ENCODE measurements at places on chromosomes 12 and 14.

DNA sequence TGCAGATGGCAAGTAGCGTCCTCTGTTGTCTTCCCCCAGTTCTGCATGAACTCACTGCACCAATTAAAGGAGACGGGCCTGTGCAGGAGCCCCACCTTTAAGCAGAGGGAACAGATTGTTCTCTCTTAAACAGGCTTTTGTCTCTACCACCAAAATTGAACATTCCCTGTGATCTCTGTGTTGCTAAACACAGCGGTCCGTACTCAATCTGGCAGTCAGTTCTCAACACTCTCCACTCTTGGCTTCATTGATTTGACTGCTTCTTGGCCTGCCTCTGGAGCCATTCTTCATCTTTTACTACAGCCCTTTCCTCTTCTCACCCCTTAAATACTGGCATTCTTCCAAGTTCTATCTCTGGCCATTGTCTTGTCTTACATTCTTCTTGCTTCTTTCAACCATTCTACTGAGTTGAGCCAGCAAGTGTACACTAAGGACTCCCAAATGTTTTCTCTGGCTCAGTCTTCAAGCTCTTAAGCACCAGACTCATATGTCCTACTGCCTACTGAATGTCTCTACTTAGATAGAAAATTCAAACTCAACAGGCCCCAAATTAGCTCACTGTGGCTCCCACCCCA lies 8.0 kb upstream of the NT5DC3 start:
- DNase-seq: no peak

DNA sequence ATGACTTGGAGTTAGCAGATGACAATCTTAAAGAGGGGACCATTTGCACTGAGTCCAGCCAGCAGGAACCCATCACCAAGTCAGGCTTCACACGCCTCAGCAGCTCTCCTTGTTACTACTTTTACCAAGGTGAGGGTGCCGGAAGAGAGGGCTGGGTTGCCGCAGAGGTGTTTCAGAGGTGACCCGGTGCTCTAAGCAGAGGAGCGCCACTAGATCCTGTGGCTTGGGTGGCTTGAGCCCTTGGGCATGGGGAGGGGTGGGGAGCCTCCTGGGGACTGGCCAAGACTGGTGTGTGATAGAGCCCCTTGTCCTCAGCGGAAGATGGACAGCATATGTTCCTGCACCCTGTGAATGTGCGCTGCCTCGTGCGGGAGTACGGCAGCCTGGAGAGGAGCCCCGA lies 17.7 kb downstream of the POP5 start:
- no peak for DNase-seq

GRCh38 chr14:80798878-80799277 lies 142.7 kb downstream of the CEP128 start:
- no peak for DNase-seq

DNA sequence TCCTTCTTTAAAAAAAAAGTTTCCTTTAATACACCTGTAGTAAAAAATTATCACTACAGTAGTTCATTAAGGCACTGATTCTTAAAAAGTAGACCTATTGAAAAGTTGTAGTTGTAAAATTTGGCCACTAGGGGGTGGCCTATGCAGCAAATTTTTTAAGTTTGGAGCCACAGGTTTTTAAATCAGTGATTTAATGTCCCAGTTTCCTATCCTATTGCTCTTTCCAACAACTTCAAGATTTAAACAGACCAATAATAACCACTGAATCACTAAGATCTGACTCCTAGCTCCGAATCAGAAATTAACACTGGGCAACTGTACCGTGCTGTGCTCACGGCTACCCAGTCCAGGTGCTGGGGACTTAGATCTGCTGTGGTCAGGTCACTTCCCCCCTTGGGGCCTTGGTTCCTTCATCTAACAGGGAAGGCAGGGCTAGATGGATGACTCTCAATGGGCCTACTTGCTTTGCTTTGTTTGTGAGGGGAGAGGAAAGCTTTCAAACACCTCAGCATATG lies 279.3 kb downstream of the MED13L start:
- peak; percentile 31 for DNase-seq

DNA sequence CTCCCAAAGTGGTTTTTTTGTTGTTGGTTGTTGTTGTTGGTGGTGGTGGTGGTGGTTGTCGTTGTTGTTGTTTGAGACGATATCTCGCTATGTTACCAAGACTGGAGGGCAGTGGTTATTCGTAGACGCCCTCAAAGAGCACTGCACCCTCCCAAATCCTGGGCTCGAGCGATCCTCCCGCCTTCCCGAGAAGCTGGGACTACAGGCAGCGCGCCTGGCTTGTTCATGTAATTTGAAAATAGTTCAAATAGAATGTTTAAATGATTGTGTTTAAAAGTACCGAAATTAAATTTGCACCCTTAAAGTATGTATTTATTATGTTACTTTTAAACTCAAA lies 439 bp upstream of the ANAPC5 start:
- DNase-seq: no peak

DNA sequence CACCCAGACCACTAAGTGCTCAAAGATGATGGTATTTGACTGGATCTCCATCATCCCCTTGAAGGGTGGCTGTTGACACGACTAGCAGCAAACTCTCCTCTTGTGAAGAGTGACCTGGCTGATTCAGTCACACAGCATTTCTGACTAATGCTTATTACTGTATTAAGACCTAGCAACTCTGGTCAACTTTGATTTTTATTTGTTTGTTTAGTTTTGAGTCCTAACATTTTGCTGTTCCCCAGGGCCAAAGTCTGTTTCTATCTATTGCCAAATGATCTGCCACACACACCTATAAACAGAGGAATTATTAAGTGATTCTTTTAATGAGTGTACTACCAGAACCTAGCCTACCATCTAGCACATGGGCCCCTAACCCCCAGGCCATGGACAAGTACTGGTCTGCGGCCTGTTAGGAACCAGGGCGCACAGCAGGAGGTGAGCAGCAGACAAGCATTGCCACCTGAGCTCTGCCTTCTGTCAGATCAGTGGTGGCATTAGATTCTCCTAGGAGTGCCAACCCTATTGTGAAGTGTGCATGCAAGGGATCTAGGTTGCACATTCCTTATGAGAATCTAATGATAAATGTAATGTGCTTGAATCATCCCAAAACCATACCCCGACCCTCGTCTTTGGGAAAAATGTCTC lies 120.0 kb downstream of the RPS6KA5 start:
- DNase-seq: no peak

DNA sequence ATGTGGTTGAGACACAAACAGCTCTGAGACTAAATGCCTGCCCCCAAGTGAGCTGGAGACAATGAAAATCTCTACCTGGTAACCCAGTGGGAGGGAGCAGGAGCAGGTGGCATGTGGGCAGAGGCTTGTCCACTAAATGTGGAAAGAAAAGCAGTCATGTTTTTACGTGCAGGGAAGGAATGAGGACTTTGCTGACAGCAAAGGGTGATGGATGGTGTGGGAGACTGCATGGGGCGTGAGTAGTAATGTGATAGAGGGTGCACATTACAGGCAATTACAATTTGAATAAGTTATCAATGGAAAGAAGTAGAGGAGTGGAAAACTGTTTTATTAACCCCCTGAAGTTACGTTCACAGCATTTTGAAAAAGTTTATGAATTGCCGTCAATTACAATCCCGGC lies 176.6 kb downstream of the NRXN3 start:
- no peak for DNase-seq

DNA sequence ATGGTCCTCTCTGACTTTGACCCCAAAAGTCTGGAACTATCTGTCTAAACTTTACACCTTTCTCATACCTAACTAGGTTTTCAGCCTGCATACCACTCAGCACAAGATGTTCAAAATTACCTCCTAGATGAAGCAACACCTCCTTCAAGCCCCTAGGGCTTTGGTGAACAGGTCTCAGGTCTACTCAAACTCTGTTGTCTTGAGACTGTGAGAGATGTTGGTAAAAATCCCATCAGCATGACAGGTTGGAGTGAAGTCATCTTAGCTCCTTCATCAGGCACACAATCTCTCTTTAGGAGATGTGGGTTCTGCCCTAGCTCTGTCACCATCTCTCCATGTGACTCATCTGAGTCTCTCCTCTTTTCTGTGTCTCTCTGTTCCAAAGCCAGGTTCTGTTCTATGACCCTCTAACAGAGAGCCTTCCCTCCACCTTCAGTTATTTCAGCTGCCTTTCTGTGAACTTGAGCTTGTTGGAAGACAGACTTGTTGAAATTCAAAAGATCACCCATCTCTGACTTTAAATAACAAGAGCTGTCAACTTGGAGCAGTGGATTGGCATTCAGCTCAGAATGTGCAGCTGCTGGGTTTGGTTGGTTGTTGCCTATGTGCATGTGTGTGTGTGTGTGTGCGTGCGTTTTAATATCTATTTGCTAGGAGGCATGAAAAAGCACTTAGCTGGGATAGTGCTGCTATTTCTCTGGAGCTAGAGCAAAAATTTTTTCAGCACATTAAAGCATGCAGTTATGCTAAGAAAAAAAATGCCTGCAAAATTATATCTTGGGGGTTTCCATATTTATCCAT lies 130.7 kb downstream of the CRACR2A start:
- DNase-seq: peak; percentile 65

- no peak for DNase-seq
These were observed 501.1 kb downstream of the VRK1 start for GRCh38 chr14:97298331-97298730.

GRCh38 chr12:66129934-66130266 lies 650 bp downstream of the LLPH start:
- no peak for DNase-seq

DNA sequence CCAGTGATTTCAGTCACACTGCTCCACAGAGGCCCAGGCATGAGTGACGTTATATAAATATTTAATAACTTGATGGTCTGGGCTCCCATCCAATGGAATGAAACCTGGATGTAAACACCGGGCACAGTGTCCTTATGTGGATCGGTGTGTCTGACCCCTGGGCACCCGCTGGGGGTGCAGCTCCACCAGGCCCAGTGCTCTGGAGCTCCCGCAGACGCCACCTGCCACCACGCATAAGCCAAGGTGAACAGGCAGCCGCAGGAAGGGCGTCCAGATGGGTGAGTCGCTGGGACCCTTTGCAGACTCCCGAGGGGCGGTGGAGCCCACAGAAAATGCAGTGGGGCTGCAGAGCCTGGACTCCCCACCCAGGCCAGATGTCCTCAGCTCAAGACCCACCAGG lies 121.6 kb downstream of the SCARB1 start:
- no peak for DNase-seq

GRCh38 chr12:28603801-28604200 lies 413.5 kb downstream of the CCDC91 start:
- DNase-seq: no peak

DNA sequence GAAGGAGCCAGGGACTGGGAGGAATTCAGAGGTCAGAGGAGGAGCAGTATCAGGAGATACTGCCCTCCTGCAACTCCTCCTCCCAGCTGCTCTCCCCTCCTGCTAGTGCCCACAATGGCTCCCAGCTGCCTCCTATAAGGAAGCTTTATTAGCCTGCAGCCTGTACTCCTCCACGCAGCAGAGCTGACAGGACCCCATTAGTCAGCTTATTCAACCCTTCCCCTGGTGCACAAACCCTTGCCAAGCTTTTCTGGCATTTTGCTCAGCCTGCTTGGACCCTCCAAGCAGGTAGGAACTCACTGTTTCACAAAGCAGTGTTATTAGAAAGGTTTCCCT lies 6.9 kb upstream of the AQP2 start:
- DNase-seq: no peak

Data from putamen (tissue), 1 donor.